Activated CD4-positive, alpha-beta T cell treated with anti-CD3 and anti-CD28 coated beads, Interleukin-2, amount 50 U/mL, for 48 hours (primary cell): ENCODE measurements at places on chromosomes 3 and 15.

DNA sequence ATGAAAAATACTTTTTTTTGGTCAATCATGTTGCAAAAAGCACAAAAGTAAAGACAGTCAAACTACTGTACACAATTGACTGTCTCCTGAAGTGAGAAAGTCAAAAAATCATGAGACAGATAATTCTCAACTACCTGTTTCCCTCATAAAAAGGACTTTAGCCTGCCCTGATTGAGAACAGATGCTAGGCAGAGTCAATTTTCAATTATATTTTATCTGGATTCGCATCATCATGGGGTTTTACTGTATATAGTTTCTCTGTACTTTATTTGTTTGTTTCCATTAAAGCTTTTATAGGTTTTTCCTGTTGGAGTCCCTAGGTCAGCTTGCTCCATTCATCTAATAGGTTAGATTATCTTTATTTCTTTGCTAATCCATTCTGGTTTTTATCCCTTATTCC lies 53.8 kb downstream of the ECT2 start:
- no peak for DNase-seq

GRCh38 chr3:177150970-177151627 lies 46.2 kb downstream of the TBL1XR1 start:
- no peak for DNase-seq

- no peak for DNase-seq
These were observed 223.4 kb downstream of the IGSF11 start for GRCh38 chr3:118811236-118811732.

- no peak for DNase-seq
These were observed 835.9 kb downstream of the TUSC7 start for GRCh38 chr3:117545484-117545883.

GRCh38 chr15:80070840-80071239 lies 11.4 kb downstream of the ZFAND6 start:
- DNase-seq, result no peak

- no peak for DNase-seq
These were observed 397.4 kb upstream of the TMCO5A start for GRCh38 chr15:37536967-37537605.

DNA sequence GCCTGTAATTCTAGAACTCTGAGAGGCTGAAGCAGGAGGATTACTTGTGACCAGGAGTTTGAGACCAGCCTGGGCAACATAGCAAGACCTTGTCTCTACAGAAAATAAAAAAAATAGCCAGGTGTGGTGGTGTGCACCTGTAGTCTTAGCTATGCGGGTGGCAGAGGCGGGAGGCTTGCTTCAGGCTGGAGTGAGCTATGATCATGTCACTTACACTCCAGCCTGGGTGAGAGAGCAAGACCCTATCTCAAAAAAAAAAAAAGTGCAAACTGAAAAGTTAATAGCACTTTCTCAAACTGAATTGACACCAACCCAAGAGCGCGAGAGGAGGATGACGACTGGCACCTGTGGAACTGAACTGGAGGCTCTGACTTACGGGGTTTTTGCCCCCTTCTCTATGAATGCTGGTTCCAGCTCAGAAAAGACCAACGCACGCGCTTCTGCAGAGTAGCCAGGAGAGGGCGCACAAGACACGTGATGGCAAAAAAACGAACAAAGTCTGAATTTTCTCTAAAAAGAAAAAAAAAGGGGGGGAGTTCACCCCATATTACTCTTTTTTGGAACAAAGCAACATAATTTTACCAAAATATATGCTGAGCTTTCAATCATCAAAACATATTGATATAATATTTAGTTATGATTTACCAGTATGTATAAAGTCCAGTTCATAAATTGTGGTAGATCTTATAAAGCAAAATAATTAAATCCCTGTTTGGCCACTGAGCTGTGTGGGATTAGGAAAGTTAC lies 23.7 kb downstream of the CFAP92 start:
- peak; percentile 71 for DNase-seq

- no peak for DNase-seq
These were observed 88.8 kb upstream of the CHD2 start for GRCh38 chr15:92811148-92811913.

DNA sequence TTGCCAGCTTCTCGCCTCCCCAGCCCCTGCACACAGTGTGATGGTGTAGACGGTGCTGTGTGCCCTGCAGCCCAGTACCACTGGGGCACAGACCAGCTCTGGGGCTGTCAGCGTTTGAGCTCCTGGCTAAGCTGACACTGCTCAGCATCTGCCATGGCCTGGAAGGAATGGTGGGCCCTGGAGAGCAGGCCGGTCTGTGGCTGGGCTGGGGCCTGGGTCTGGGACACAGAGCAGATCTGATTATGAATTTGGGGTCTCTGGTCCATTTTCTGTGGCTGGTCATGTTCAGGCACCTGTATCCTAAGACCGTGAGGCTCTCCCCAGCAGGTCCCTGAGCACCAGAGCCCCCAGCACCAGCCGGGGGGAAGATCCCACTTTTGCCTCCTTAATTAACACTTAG lies 34.7 kb downstream of the HCN4 start:
- no peak for DNase-seq

DNA sequence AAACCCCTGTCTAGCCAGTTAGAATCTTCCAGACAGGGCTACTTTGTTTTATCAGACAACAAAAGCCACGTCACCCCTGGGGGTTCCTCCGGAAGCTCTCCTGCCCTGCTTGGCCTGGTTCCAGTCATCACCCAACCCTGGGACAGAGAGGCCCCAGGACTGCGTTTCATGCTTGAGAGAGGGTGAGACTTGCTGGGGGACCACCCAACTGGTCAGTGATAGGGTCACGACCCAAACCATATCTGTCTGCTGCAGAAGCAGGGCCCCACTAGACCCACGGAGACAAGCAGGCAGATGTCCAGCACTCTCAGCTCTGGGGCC lies 1.2 kb downstream of the NT5DC2 start:
- peak; percentile 23 for DNase-seq

- DNase-seq, result no peak
These were observed 36.3 kb downstream of the SERPINI2 start for GRCh38 chr3:167437428-167438139.

- DNase-seq, result no peak
These were observed 61.0 kb downstream of the TPRG1 start for GRCh38 chr3:189232790-189233189.

DNA sequence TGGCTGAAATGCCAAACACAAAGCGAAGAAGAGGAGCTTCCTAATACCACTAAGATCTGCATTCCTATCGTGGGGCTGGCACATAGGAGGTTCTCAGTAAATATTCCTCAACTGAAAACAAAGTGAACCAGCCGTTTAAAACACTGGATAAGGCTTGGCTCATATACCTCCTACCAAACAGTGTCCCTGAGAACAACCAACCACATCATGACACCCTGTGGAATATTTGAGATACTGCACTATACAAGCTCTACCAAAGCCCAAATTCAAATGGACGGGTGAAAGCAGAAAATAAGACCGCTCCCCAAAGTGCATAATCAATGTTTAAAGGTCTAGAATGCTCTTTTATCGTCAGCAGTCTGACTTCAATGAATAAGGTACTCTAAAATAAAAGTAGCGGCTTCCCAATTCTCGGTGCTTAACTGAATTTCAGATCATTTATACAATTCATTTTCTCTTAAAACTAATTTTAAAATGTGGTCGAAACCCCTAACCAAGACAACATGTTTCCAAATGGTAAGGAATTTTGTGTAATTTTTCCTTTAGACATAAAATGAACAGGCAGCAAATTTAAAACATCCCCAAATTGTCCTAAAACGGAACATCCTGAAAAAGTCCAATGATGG lies 425.8 kb downstream of the ERC2 start:
- DNase-seq, result no peak

- no peak for DNase-seq
These were observed 23.8 kb downstream of the EFCAB12 start for GRCh38 chr3:129404610-129405009.

- DNase-seq, result no peak
These were observed 155.2 kb downstream of the XXYLT1 start for GRCh38 chr3:195115600-195116406.

- DNase-seq, result no peak
These were observed 315.6 kb upstream of the IL12A start for GRCh38 chr3:159672728-159673688.

DNA sequence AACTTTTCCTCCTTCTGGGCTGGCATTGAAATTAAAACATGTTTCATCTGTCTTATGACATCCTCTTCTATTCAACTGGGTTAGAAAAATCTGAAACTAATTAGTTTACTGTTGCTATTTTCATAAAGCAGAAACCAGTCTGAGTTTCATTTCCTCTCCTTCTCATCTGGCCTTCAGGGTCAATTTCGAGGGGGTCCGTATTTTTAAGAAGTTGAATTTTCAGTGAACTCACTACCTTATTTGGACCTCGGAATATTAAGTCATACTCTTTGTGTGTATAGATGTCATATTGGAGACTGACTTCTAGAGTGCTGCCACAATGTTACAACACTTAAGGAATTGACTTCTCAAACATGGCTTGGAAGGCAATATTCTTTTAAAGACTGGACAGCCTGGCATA lies 485.9 kb downstream of the SQOR start:
- no peak for DNase-seq

DNA sequence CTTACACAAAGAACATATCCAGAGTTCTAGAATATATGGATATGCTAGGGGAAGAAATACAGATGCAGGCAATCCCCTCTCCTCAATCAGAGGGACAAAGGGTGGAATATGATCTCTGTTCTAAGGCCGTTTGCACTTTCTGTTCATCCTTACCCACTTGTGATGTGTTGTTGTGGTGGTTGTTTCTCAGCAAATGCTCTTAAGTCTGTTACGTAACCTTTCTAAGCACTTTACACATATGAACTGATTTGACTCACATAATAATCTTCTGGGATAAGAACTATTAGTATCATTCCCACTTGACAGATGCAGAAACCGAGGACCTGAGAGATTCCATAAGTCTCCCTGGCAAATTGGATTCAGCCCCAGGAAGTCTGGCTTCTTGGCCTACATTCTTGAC lies 40.5 kb downstream of the NGRN start:
- no peak for DNase-seq
